ENCODE measurements at places on chromosomes 5 and 9.
A peak's percentile ranks its signal among the peaks of the same experiment; 100 is the strongest.

DNA sequence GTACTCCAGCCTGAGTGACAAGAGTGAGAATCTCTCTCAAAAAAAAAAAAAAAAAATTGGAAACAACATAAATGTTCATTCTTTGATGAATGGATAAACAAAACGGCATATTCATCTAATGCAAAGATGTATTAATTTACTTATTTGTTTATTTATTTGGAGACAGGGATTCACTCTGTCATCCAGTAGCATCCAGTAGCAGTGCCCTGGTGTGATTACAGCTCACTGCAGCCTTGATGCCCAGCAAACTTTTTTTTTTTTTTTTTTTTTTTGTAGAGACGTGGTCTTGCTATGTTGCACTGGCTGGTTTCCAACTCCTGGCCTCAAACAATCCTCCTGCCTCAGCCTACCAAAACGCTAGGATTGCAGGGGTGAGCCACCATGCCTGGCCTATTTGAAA, 24.4 kb downstream of the OR2V2 start:
- DNase-seq = no peak

GRCh38 chr5:172093559-172093958, 87.1 kb upstream of the FBXW11 start:
- no peak for DNase-seq

DNA sequence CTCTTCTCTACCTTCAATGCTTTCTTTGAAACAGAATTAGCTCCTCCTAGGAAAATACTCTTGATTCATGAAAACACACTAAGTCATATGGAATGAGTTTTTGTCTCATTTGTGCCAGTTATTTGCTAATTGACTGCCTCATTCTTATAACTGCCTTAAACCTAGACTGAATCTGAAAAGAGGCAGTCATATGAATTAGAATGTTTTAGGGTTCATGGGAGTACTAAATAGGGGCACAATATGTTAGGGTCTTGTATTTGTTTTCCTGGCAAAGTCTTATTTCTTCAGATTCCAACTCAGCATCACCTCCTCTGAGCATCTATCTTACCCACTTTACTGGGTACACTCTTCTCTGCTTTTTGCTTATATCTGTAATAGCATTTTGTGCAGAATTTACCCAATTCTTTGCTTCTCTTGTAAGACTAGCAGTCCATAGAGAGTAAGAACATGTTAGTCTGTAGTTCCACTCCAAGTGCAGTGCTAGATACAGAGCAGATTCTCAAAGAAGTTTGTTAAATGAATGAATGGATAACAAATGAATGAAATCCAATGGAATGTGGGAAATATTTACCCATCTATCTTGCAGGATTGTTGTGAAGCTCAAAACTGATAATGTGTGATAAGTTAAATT, 43.9 kb upstream of the ALDH1A1 start:
- DNase-seq = no peak

GRCh38 chr5:178304761-178305645, 72.4 kb upstream of the PHYKPL start:
- DNase-seq = no peak

DNA sequence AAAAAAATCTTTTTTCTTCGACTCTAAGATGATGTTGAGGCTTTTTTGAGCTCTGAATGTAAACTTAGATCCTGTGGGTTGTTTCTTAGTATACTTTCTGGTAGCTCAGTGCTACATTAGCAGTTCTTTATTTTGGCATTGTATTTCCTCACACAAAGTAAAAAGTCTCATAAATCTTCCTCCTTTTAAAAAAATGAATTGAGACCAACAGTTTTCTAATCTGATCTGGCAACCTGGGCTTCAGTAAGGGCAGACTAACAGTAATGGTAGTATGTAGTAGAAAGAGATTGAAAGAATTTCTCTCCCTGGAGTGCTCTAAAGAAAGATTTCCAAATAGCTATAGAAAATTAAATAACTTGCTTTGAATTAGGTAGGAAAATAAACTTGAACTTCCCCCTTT, 31.4 kb downstream of the ZCCHC7 start:
- no peak for DNase-seq

DNA sequence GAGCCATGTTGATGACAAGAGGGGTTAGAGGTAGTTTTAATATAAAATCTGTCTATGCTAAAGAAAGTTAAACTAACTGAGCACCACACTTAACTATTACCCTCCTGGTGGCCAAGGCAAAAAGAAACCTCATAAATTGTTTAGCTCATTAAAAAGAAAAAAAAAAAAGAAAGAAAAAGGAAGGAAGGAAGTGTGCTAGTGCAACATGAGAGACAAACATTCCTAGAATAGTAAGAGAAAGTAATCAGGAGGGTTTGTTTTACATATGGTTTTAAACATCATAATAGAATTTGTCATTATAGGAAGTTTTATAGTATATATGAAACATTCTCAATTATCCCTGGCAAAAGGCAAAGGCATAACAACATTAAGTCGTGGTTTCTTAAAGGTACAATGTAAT, 152.3 kb downstream of the SNX18 start:
- DNase-seq = no peak

DNA sequence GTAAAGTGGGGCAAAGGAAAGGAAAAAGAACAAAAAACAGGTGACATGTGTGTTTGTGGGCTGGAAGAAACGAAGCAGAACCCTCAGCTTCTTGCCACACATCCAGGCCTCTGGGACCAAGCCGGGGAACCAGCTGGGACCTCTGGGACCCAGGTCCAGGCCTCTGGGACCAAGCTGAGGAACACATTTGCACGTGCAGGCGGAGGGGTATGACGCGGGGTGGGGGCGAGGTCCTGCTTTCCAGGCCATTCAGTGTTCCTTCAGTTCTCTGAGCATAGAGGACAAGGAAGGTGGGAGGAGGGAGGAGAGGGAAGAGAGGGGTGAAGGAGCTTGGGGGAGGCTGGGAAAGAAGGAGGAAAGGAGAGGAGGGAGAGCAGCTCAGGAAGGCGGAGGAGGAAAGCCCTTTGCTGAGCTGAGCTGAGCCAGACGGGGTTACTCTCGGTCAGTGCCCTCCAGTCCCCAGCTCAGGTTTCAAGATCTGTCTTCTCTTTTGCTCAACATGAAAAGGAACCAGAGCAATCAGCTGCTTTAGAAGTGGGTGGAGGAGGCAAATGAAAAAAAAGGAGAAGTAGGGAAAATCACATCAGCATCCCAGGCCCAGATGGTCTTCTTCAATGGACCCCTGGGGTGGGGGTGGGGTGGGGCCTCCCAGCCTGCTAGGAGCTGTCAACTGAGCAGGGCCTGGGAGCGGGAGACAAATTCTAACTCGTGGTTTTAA, 59.1 kb downstream of the ABCA1 start:
- DNase-seq = no peak

DNA sequence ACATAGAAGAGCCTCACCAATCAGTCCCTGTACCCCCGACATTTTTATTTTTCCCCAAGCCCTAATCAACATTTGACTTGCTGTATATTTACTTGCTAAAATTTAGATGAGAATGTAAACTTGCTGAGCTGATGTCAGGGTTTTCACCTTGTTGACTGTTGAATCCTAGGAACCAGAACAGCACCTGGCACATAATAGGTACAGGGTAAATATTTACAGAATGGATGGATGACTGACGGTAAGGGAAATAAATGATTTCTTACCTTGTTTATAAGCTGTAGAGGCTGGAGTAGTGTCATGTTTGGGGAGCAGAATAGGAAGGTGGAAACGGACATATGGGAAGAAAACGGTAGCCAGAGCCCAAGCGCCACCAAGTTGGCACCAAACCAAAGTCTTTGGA, 107.0 kb upstream of the NUDT12 start:
- DNase-seq = no peak

- DNase-seq = no peak
These were observed 1.3 kb downstream of the NAA35 start for GRCh38 chr9:85941966-85942912.

GRCh38 chr5:138874241-138874640, 894 bp downstream of the LRRTM2 start:
- DNase-seq = no peak

GRCh38 chr9:8419596-8420275, 620.2 kb upstream of the DMAC1 start:
- no peak for DNase-seq

DNA sequence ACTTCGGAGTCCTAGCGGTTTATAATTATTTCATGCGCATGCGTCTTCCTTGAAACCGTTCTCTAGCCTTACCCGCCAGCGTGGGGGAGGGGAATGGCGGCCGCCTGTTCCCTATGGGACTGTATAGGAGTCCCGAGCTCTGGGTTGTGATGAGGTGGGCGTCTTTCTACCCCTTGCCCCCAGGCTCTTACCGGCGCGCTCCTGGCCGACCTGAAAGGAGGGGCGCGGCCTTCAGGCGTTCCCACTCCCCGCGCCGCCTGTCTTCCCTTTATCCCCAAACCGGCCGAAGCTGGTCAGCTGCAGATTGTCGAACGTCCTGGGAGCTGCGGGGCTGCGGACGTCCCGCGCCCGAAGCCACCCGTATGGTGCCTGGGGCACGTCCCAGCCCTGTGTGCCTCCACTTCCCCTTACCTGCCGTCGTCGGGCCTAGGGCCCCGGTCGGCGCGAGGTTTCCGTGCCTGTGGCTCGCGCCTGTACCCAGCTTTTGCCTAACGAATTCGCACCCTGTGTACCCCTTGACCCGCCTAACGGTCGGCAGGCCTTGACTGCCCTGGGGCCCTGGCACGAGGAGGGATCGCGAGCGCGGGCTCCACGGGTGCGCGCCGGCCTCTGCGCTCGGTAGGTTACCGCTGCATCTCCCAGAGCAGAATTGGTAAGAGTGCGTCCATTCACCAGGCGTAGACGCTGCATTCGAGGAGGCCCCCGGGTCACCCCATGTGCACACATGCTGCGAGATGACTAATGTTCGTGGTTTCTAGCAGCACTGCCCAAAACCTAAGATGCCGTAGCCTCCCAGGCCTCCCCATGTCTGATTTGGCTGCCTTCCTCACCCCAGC, 653 bp upstream of the HNRNPH1 start:
- no peak for DNase-seq

GRCh38 chr5:115524199-115524847, 20.3 kb downstream of the FEM1C start:
- DNase-seq = no peak

DNA sequence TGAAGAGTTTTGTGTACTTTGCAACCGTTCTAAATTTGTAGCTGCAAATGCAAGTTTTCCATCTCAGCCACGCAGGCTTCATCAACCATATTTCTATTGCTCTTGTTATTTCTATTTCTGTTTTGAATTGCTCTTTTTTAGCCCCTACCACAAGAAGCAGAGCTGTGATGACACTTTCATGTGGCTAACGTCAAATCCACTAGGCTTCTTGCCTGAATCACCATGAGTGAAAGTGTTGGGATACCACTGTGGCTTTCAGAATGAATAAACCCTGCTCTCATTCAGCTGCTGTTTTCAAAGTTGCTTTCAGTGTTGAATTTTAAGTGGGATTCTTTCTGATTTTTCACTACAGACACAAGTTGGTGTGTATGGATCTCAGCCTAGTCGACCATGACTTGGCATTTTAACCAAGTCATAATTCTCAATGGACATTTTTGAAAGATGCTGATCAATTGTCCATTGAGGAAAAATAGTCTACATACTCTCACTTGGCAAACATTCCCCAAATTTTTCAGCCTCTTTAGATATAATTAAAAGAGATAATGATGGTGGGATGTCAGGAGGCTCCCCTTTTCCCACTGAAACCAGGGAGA, 41.0 kb upstream of the MTAP start:
- DNase-seq = peak; percentile 45

- no peak for DNase-seq
These were observed 74.1 kb upstream of the CCL21 start for GRCh38 chr9:34783951-34784487.

GRCh38 chr5:145853781-145854376, 18.7 kb upstream of the PRELID2 start:
- DNase-seq = no peak

DNA sequence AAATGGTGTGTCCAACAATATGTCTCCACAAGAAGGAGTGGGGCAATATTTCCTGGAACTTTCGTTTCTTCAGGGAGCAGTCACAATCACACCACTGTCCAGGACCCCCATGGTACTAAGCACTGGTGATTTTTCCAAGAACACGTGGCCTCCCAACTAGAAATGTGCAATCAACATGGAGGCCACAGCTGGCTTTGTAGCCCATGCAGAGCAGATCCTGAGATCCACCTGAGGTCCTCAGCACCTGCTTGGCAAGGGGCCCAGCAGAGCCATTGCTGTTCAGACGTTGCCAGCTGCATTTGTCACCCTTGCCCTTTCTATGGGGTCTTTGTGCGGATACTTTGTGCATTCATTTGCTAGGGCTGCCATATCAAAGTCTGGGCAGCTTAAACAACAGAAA, 334.5 kb upstream of the IRX4 start:
- no peak for DNase-seq

DNA sequence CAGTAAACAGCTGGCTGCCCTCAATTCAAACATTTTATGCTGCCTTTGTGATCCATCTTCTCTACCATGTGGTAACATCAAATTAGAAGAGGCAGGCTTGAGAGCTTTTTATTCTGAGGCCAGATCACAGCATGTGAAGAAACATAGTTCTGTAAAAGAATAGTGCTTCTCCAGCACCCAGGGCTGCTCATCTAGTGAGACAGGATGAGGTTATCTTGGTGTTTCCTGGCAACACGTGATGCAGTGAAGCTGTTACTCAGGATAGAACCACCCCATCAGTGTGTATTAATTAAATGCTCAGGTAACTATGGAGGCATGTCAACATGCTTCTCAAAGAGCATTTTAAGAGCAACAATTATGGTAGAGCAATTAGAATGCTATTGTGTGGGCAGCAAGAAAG, 400.5 kb upstream of the ACO1 start:
- DNase-seq = no peak

DNA sequence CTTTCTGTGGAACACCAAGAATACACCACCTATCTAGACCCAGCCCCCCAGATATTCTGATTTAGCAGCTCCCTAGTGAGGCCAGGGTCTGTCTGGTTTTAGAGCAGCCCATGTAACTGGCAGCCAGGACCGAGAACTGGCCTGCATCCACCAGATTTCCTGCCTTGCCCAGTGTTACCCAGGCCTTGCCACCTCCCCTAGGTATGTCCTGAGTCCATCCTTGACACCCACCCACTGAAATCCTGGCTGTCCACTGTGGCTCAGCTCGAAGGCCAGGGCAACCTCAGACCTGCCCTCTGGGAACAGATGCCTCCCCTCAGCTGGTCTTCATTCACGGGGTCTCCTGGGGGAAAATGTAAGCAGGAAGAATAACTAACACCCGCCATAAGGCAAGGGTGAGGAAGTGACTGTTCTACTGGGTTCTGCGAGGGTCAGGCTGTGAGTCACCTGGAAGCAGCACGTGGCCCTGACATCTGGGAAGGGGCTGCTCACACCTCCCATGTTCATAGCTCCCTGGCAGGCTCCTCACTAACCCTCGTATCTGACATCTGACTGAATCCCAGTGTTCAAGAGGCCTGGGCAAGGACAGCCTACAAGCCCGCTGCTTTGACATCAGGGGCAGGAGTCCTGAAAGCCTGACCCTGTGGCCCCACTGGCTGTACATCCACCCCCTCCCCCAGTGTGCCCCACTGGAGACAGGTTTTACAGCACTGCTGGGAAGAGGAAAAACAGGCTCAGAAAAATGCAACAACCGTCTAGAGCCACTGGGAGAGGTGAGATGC, 72.7 kb downstream of the SEMA4D start:
- DNase-seq = no peak

DNA sequence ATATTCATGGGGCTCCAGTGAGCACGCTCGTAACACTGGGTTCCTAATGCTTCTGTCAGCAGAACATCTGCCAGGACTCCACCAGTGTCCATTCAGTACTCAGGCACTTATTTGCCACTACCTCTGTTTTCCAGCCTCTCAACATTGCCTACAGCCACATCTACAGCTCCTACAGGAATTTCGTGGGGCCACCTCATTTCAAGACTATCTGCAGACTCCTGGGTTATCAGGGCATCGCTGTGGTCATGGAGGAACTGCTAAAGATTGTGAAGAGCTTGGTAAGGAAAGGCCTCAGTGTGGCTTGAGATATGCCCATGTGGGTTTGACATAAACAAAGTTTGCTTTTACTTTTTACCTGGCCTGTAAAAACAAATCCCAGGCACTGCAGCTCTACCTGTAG, 92.9 kb downstream of the CYFIP2 start:
- DNase-seq = no peak
